ENCODE measurements at places on chromosomes 2 and 18.

GRCh38 chr2:2775018-2775417 lies 443.9 kb upstream of the MYT1L start:
- no peak for DNase-seq

DNA sequence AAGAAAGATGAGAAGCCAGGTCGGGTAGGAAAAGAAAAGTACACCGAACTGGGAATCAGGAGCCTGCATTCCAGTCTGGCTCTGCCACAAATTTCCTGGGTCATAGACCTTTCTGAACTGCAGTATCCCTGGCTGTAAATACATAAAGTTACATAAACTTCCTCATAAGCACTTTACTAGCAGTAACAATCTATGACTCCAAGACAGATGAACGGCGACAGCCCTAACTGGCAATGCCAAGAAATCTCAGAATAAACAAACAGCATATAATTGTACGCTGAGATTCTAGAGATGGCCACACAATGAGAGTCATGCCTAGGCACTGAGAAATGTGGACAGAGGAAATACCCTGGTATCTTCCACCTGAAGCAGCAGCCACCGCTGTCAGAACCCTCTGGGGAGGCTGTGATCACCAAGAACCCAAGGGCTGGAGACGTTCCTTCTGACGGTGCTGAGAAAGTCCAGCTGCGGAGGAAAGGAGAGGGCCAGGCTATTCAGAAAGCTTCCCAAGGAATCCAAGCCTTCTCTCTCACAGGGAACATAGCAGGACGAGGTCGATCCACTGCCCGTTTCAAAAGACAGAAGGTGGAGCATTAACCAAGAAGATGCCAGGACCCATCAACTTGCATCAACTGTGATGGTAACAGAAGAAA lies 89.3 kb upstream of the SLC66A3 start:
- no peak for DNase-seq

GRCh38 chr2:105521616-105522015 lies 122.8 kb upstream of the FHL2 start:
- DNase-seq: no peak

GRCh38 chr2:120605231-120605935 lies 130.3 kb upstream of the GLI2 start:
- DNase-seq: no peak

DNA sequence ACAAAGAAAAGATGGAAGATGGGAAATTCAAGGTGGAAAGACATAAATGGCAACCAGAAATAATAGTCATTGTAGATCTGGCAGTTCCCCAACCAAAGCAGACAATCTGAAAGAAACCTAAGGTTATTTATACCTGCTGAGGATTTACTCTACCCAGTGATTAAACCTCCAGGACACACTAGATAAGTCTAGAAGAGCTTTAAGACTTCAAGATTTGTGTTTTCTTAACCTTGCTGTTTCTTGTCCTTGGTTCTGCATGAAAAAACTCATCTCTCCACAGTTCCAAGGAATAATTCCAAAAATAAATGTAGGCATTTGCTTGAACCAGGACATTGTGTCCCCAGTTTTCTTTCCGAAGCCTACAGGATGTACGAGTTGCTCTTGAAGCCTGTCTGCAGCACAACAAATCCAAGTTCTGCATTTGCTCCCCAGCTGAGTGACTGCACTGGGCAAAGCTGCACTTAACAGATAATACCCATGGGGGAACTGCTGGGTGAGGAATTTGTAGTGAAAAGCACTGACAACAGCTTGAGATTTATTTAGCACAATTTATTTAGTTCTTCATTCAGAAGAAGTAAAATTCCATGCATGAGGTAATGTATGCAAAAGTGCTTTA lies 19.8 kb downstream of the DTNA start:
- no peak for DNase-seq

DNA sequence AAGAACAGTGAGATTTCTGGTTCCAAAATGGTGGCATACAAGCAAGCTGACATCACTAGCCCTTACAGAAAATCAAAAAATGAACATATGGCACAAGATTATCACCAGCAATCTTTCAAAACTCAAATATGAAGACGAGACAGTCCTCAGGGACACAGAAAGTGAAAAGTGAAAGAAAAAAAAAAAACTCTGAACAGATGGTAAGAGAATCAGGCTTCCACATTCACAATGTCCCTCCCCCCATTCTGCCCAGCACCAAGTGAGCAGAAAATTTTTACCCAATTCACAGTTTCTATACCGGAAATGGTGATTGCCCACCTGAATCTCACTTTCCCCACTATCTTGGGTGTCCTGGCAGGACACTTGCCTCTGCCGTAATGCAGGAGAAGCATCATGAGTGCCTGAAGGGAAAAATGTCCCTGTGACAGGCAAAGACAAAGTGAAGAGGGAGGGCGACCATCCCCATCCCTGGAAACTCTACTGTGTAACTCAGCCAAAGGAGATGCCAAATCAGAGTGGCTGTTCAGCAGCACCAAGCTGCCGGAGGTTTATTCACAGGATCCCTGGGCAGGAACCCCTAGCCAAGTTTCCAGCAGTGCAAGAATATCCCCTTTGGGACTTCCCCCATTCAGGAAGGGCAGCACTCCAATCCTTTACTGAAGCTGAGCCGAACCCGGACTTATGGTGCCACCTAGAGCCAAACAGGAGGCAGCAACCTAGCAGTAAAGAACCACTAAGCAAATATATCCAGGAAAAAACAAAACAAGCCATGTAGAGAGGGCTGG lies 312.2 kb downstream of the LRATD1 start:
- DNase-seq: no peak

DNA sequence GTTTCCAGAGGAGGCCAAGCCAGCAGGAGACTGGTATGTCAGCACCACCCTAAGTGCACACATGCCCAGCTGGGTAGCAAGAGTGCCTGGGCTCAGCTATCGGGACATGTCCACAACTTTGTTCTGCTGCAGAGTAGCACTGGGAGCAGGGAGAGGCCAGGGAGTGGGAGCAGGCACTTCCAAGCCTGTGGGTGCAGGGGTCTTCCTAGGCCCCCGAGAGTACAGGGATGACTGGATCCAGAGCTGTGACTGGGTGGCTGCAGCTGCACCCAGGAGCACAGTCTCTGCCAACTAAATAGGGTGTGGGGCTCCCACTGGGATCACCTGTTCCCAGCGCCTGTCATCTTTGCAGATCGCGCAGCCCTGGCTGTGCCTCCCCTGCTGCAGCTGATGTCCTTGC lies 256.0 kb upstream of the HNMT start:
- no peak for DNase-seq

GRCh38 chr18:25146512-25146910 lies 205.5 kb downstream of the ZNF521 start:
- DNase-seq: no peak

- DNase-seq: peak; percentile 84
Measured at GRCh38 chr18:6414723-6415417, at the start of gene L3MBTL4. Gene L3MBTL4 (minus strand): TSS chr18:6414911. CDS start chr18:6311625, 103,286 bp downstream.

DNA sequence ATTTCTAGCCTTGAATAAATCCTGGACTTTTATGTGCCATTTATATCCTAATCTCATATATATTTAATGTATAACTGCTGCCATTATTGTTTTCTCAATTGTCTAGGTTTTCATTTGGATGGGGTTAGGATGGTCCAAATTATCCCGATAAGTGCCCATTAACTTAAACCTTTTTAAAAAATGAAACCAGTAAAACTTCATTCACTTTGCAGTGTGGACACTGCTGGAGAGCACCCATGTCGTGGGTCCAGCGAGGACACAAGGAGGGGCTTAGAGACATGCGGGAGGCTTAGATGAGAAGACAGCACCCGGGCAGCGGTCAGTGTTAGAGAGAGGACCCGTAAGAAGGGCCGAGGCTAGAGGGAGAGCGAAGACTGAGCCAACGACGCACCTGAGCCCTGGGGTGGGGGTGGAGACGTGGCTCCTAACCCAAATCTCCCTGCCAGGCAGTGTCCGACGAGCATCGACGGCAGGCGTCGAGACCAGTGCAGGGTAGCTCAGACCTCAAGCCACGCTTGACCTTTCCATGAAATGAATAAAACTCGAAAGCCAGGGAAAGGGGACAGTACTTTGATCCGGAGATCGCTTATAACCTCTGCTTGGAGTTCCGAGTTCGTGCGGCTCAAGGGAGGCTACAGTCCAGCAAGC lies 9.0 kb upstream of the EN1 start:
- DNase-seq: no peak

DNA sequence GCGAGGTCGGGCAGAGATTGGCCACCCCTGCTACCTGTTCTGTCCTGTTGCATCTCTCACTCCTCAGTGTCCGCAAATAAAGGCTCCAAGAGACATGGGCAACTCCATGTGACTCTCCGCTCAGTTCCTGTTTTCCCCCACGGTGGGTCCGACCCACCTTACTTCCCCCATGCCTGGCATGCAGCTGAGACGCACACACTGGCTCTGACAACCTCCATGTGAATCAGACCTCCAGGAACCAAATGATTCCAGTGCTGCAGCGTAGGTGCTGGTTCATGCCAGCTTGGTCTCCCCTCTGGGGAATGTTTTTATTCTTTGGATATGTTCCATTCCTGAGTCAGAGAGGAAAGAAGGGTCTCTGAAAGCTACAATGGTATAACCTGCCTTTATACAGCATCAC lies 221.5 kb downstream of the SH3RF3 start:
- DNase-seq: no peak

DNA sequence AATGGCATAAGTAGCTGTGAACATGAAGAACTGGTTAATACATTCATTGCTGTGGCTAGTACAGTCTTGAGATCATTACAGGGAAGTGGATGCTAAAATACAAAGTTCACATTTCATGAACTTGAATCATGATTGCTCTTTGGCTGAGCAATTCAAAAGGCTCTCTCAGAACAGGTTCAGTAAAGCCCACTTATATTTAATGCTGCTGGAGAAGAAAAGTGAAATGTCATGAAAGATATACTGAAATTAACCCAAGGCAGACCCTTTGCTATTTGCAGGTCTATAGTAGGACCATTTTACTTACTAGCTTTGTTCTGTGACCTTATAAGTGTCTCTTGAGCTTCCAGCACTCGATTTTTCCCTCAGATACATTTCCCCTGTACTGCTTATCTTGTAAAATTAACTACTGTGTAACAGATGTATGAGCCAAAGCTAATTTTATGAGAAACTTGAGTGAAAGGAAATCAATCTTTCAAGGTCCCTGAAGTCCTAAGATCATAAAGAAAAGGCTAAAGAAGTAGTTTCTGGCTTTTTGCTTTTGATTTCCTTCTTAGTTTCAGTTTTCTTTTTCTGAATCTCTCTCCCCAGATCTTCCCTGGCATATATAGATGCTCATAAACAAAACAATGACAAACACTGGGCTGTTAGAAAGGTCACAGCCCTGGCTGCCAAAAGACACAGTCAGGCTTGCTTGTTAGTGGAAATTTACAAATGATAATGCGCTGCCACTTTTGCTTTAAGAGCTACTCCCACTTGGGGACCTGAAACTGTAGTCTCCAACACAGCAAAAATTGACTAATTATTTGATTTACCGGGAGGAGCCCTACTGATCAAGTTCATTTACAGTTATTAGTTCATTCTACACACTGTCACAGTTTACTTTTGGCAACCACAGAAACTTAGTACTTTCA lies 132.7 kb upstream of the XPO1 start:
- DNase-seq: no peak

GRCh38 chr2:136032817-136033535 lies 47.5 kb upstream of the DARS1 start:
- DNase-seq: no peak

GRCh38 chr2:144026753-144027152 lies 493.2 kb downstream of the ZEB2 start:
- DNase-seq: no peak

DNA sequence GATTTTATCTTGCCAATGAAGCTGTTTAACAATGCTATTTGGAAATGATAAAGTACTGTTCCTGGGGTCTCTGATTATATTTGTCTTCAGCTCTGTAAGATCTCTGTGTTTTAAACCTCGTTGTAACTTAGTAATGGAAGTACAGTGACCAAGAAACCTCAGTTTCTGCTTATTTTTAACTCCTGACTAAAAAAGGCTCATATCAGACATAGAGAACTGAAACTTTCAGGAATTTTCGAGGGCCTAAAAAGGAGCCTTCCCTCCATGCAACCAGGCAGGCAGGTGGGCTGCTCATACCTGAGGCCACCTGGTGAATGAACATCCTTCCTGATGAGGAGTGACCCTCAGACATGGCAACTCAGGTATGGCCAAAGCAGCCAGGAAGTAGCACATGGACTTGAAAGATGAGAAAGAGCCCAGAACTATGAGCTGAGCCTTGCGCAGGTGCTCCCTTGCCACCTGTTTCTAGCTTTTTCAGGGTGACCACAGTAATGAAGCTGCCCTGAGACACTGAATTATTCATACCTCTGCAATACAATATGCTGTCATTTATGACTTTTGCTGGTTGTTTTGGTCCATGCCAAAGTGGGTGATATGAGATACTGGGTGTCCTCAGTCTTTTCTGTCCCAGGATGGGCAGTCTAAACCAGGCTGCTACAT lies 23.9 kb downstream of the MYO3B start:
- DNase-seq: no peak

- DNase-seq: no peak
Measured at GRCh38 chr2:192500550-192501200, 305.9 kb upstream of the TMEFF2 start.

- no peak for DNase-seq
Measured at GRCh38 chr18:76712511-76713140, 109.7 kb upstream of the ZNF236 start.

DNA sequence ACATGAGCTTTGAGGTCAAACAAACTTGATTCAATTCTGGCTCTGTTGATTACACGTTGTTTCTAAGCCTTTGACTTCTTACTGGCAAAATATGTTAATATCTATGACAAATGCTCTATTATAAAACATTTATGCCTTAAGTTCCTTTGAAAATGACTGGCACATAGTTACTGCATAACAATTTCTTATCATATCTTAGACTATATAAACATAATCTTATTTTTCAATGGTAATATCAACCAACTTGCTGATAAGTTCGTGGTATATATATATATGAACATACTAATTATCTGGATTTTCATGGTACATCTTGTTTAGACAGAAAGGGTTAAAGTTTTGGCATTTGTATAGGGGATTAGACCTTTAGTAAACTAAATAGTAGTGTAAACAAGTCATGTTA lies 645.6 kb upstream of the ZNF804A start:
- DNase-seq: no peak

DNA sequence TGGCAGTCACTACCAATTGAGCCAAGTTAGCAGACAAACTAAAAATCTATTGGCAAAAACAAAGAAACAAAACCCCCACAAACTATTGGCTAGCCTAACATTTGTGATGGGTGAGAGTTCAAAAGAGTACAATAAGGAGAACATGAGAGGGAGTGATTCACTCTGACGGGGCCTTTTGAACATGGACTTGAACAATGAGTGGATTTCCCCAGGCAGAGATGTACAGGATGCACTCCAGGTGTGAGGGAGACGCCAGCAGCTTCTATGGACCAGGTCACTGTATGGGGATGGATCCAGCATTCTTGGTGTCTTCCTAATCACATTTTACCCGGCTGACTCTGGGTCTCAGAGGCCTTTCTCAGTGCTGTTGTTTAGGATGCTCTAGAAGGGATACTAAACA lies 167.5 kb upstream of the SMAD2 start:
- no peak for DNase-seq

- no peak for DNase-seq
Measured at GRCh38 chr2:149021271-149021719, 17.2 kb upstream of the LYPD6B start.

Measured in natural killer cell treated with Interleukin-12 subunit alpha and Interleukin-12 subunit beta and Interleukin-15 and Interleukin-18, amount 100 ng/mL, for 72 hours (primary cell).